ENCODE measurements at places on chromosomes 5 and 9. TPM values are rescaled to one million over a fixed set of nuclear protein-coding genes. Genes with fewer than 3 reads are reported as not detected.

NFIL3 gene
- total RNA-seq, result 31.5 TPM

DNA sequence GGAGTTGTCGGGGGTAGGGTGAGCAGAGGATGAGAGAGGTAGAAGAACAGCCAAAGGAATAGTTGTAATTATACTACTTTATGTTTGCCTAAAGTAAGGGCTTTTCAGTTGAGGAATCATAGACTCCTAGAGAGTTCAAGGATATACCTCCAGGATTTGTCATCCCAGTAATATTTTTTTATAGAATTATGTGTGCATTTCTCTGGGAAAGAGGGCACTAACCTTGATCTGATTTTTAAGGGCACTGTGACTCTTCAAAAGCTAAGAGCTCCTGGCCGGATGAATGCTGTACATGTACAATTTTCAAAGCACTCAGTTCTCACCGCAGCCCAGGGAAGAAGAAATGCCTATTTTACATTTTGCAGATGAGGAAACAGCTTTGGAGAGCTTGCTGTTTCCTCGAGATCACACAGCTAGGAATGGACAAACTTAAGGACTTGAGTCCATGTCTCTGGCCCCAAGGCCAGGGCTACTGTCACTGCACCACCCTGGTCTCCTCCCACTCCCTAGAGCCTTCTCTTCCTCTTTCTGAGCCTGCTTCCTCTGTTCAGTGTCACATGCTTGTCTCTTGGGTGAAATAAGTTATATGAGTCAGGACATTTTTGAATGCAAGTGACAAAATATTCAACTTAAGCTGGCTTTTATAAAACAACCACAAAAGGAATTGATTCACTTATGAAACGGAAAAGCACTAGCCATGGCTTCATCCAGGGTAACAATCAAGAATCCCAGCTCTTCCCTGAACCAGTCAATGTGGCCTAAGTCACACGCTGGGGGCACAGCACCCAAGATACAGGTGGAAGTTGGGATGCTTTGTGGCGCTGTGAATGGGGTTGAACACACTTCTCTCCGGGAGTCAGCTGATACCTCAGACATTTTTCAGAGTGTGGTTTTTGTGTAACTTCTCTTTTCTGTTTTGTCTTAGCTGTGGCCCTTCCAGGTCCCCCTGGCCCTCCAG is 45.7 kb upstream of the TGFBR1 start:
- peak; percentile 41 for DNase-seq

DNA sequence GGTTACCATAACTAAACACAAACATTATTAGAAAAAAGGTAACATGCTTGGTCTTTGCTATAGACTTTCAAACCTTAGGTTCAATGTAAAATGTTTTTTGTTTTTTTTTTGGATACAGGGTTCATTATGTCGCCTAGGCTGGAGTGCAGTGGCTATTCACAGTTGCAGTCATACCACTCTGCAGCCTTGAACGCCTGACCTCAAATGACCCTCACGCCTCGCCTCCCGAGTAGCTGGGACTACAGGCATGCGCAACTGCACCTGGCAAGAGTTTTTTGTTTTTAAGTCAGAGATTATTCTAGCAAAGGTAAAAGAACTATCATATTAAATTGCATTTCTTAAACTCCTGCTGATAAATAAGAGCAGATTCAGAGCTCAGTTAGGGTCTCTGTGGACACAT is 55.1 kb upstream of the NR5A1 start:
- DNase-seq, result no peak

DNA sequence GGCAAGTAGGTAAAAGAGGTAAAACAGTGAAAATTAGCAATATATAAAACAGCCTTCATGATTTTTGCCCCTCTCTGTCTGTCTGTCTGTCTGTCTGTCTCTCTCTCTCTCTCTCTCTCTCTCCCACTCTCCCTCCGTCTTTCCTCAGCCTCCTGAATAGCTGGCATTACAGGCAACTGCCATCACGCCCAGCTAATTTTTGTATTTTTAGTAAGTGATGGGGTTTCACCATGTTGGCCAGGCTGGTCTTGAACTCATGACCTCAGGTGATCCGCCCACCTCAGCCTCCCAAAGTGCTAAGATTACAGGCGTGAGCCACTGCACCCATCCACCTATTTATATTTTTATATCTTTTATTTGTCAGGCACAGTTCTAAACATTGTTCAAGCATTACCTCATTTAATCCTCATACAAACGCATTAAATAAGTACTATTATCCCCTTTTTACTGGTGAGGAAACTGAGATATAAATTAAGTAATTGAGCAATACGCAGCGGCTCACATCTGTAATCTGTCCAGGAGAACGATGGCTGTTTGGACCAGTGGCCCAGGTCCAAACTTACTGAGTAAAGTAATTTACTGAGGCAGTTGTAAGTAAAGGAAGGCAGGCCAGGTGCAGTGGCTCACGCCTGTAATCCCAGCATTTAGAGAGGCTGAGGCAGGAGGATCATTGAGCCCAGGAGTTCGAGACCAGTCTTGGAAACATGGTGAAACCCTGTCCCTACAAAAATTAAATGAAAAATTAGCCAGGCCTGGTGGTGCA is 60.9 kb downstream of the UBE2R2 start:
- DNase-seq, result no peak
